ENCODE measurements at places on chromosomes 2 and 18.

DNA sequence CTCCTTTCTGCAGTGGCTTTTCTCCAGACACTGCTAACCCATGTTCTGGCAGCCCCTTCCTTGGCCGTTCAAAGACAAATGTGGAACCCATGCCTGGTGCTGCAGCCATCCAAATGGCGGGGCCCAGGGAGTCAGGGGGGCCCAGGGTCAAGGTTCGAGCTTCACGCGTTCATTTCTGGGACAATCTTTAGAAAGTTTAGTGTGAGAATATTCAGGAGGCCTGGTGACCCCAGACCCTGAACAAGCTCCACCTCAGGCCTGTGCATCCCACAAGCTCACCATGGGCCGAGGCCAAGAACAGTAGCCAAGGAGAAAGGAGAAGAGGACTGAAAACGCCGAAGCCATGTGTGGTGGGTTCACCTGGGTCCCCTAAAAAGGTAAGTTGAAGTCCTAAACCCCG, 54.4 kb downstream of the ANKMY1 start:
- no peak for DNase-seq

- DNase-seq: no peak
Measured at GRCh38 chr18:28365411-28365831, 188.5 kb upstream of the CDH2 start.

- DNase-seq: no peak
Measured at GRCh38 chr2:152433289-152433688, 98.3 kb downstream of the FMNL2 start.

DNA sequence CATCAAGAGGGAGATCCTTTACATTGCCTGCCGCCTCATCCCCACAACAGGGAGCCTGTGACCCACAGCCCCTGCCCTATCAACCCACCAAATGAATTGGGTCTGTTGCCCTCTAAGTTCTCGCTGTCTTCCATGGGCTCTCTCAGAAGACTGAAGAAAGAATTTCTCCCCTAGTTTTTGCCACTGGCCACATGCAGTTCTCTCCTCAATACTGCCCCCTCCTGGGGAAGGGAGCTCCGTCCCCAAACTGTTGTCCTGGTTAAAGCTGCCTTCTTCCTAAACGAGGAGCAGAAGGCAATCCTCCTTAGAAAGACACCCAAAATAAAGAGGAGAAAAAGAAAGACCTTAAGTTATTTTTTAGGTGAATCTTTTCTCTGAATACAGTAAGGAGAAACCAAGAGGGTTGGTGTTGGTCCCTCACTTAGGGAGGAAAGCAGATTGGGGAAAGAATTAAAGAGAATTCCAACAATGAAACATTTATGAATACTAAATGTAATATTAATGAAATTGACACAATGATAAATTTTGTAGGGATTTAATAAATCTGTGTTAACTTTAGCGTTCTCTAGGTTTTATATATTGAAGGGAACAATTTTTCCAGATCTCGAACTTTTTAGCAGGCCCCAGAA, 31.1 kb upstream of the SATB2 start:
- DNase-seq: no peak

- no peak for DNase-seq
Measured at GRCh38 chr18:21684731-21685130, 19.8 kb downstream of the ABHD3 start.

DNA sequence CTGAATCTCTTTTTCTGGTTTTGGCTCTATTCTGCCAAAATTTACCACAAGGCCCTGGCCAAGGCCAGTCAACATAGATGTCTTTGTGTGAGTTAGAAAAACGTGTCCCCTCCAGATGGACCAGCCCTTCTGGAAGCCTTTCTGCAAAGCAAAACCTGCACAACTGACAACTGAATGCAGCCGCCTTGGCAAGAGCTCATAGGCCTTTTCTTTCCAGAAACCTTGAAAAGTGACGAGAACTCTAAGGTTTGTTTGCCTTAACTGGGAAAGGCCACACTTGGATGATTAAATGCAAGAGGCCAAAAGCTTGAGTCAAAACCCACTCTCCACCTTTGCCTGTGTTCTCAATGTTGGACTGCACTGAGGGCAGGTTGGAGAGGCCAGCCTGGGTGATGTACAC, 103.9 kb downstream of the COLEC12 start:
- no peak for DNase-seq

DNA sequence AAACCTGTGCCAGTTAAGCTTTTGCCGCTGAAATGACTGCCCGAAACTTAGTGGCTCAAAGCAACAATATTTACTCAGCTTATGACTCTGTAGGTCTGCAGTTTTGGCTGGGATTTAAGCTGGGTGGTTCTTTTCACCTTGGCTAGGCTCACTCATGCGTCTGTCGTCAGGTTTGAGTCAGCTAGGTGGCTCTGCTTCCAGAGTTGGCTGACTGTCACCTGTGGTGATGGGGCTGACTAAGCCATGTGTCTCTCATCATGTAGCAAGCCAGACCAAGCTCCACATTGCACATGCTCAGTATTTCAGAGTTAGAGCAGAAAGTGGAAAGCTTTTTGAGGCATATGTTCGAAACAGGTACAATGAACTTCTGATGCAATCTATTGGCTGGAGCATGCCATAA, 354.8 kb downstream of the MEIS1 start:
- no peak for DNase-seq

DNA sequence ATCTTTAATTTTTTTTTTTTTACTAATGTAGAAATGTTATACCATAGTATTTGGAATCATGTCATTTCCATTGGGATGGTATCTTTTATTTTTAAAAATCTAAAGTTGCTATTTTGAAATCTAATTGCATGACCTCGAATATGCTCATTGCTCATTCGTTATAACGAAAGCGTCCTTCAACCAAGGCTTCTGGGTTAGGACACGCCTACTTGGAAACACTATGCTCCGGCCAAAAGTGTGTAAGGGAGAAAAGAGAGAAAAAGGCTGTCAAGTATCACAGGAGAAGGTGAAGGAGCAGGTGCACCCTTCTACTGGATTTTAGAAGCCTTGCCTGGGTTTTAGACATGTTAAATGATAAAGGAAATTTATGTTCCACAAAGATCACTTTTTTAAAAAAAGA, 465.9 kb upstream of the ID2 start:
- no peak for DNase-seq

GRCh38 chr2:88818381-88818780, 126.9 kb downstream of the RPIA start:
- DNase-seq: no peak

GRCh38 chr2:20796374-20796791, 26.5 kb downstream of the LDAH start:
- no peak for DNase-seq

GRCh38 chr18:75339936-75340605, 87.4 kb downstream of the SMIM21 start:
- DNase-seq: no peak

DNA sequence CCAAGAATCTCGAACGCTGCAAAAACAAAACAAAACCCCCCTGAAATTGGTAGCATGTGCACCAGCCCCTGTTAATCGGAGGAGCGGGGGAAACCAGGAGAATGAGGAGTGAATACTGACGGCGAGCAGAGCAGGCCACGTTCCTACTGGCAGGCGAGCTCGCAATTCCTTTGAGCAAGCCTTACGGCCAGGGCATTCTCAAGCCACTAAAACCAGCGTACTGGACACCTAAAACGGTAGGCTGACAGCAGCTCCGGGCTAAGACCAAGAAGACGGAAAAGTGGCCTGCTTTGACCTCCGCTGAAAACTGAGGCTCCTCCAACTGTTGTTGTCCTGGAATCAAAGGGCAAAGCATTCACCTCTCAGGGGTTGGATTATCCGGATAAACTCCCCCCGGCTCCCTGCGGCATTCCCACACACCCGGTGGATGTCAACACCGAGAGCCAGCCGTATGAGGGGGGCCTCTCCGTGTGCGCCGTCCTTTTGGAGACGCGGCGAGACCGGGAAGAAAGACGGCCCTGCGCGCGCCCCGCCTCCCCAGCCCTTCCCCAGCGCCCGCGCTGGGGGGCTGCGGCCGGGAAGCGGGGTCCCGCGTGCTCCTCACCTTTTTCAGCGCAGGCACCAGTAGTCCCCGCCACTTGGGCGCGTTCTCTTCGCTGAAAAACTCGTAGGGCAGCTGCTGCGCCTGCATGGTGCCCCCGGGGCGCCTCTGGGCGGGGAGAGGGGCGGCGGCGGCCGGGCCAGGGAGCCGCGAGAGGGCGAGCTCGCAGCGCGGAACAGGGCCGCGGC, 925 bp downstream of the SOS1 start:
- DNase-seq: peak; percentile 66

DNA sequence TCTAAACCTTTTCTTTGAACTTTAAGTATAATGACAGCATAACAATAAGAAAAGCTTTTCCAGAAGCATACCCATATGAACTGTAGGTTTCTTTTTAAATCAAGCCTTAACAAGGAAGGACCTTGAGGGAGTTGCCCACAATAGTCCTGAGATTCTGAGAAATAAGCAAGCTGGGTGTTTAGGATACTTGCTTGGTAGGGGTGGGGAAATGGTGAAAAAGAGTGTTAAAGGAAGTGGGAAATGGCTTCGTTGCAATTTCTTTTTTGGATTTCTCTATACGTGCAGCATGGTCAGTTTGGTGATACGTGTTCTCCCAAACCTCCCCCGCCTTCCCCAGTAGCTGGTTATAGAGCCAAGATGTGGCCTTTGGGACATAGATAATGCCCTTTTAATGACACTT, 17.2 kb downstream of the INSIG2 start:
- no peak for DNase-seq

DNA sequence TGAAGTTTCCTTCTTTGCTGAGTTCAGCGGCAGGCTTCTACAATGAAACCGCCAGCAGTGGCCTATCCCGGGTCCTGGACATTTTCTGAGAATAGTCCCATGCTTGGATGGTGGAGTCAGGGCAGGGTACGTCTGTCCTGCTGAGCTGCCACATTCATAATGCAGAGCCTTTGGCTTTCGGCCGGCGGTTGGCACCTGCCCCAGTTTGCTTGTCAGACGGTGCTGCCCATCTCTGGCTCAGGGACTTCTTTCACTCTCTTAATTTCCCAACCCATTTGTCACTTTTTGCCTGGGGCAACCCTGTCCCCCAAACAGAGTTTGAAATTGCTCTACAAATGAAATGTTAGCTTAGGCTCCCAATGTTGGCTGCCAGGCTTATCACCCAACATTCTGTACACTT, 57.2 kb downstream of the SOX11 start:
- DNase-seq: no peak

- DNase-seq: no peak
Measured at GRCh38 chr2:233620204-233620603, 2.8 kb downstream of the UGT1A8 start.

GRCh38 chr2:208222351-208222750, 32.5 kb downstream of the IDH1 start:
- no peak for DNase-seq

DNA sequence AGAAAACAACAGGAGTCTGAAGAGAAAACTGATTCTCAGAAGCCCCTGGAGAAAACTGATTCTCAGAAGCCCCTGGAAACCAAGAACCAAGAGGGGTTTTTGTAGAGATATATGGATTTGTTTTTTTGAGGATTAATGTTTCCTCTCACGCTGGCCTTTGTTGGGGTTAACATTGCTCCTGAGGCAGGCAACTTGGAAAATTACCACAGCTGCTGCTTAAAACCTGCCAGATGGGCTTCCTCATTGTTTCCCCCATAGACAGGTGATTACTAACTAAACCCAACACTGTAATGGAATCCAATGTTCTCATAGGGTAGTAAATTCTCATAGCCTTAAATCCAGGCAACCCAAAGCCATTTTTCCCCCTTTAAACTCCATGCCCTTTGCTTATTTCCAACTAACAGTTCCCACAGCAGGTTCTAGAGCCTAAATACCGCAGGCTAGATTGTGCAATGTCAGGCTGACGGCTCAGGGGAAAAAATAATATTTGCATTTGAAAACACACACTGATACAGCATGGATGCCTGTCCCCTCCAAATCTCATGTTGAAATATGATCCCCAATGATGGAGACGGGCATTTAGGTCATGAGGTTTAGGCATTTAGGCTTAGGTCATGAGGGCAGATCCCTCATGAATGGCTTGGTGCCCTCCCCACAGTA, 272.3 kb upstream of the PKDCC start:
- DNase-seq: no peak

DNA sequence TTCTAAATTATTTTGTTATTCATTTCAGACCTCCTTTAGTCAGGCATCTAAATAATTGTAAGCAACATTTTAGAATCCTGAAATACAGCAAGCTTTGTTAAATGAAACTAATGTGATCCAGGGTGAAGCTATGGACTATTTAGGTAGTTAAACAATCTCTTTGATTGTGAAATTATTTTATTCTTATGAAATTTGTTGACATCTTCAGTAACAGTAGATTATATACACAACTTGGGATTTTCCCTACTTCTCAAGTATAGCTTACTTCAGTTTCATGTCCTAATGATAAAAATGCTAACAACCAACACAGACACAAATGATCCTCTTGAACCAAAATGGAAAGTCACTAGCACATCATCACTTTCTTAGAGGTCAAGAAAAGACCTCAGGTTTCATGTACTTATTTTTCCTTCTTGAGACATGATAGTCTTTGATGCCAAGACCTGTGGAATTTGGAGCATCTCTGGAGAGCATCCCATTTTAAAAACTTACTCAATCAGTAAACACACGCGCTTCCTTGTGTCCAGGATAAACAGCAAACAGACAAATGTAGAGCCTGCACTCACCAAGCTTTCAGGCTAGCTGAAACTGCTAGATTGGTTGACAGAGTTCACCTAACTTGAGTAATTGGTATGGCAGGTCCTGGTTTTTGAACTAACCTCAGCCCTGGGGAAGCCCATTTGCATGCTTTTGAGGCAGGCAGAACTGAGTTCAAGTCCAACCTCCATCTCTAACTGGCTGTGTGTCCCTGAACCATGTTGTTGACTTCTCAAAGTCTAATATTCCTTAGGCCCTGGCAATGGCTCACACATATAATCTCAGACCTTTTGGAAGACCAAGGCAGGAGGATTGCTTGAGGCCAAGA, 47.8 kb downstream of the KCTD18 start:
- no peak for DNase-seq

DNA sequence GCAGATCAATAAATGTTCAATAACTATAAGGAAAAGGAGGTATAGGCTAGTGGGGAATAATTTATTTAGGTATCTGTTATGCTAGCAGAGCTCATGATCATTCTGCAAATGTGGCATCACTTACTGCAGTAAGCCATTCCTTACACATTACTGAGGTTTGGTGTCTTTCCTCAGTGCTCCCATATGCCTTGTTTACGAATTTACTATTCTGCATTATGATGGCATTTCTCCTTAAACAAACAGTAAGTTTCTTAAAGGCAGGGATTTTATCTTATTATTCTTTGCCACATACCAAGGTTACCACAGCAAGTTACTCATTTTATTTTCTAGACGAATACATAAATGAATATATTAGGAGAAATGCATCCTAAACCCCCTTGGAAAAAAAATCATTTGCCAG, 88.4 kb downstream of the DSEL start:
- DNase-seq: no peak
